ENCODE measurements at places on chromosomes 12 and 14.

DNA sequence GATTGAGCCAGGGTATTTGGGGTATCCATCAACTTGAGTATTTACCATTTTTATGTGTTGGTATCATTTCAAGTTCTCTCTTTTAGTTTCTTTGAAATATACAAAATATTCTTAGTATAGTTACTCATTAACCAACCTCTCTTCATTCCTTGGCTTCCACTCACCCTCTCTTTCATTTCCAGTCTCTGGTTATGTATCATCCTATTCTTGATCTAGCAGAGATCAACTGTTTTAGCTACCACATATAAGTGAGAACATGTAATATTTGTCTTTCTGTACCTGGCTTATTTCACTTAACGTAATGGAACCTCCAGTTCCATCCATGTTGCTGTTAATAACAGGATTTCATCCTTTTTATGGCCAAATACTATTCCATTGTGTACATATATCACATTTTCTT is 86.9 kb downstream of the DACT1 start:
- DNase-seq, result no peak

GRCh38 chr12:106245767-106246166 is 2.1 kb downstream of the CKAP4 start:
- no peak for DNase-seq

DNA sequence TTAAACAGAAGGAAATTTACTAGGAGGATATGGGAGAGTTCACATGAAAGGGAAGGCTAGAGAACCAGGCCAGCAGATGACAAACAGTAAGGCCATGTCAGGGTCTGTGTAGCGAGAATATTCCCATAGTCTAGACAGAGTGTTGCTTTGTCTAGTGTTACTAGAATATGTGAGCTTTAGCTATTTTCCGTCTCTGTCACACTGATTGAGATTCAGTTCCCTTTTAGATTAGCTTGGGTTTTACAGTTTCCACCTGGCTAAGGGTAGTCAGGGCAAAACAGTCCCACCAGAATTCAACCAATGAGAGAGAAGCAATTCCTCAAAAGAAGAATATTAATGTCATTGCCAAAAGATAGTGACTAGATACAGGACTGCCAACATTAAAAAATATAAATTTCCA is 82.8 kb upstream of the MDM1 start:
- DNase-seq, result peak; percentile 6

DNA sequence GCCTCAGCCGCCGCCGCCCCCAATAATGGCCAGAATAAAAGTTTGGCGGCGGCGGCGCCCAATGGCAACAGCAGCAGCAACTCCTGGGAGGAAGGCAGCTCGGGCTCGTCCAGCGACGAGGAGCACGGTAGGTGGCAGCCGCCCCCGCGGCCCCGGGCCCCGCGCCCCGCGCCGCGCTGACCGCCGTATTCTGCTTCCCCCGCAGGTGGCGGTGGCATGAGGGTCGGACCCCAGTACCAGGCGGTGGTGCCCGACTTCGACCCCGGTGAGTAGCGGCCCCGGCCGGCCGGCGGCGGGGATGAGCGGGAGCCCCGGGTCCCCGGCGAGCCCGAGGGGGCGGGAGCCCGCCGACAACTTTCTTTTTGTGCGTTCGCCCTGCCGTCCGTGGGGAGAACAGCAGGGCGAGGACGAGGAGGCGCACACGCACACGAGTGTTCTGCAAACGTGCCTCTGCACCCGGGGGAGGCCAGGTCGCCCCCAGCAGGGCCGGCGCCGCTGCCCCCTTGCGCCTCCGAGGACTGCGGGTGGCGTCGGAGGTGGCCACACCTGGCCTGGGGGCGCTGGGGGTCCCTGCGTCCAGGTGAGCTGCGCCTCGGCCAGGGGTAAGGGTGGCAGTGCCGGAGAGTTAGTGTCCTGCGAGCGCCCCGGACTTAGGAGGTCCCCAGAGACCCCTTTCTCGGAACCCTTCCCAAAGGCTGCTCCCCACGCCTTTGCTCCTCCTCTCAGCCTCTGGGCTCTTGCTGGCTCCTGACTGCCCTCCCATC is 794 bp downstream of the RCOR1 start:
- DNase-seq, result peak; percentile 62

GRCh38 chr14:96711559-96712267 is 85.5 kb upstream of the VRK1 start:
- DNase-seq, result no peak

- no peak for DNase-seq
Observed at GRCh38 chr12:66011731-66012130, 118.8 kb downstream of the LLPH start.

- no peak for DNase-seq
Observed at GRCh38 chr12:25767606-25768005, 190.9 kb upstream of the RASSF8 start.

DNA sequence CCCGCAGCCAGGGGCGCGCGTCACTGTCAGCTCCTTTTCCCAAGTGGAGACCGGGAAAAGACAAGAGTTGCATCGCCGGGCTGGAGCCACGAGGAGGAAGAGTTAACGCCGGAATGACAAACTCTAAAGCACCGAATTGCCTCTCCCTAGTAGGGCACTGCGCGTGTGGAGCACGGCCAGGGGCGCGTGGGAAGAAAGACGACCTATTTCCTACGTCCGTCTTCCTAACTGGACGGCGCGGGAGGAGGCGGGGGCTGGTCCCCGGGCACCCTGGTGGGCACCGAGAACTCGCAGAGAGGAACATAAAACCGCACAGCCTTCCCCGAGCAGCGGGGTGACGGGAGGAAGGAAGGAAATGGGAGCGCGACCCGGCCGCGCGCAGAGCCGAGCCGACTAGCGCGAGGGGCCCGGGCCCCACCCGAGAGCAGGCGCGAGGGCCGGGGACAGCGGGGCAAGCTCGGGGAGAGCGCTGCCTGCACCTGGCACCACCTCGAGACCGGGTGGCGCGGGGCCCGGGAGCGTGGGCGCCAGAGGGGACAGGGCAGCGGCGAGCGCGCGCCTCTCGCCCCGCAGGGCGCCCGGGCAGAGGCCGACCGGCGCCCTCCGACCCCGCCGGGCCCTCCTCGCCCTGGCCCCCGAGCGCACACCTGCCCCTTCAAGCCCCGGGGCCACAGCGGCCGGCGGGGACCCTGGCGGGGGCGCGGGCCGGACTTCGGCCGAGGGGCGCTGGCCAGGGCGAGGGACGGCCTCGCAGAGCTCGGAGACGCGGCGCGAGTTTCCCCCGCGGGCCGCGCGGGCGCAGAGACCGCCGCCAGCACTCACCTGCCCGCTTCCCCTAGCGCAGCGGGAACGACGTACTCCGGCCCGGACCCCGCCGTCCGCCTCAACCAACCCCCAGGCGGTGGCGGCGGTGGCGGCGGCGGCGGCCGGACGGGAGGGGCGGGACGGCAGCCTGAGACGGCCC is at the start of gene SETD3:
TSS of gene SETD3 (minus strand) at position 954 of the 964 bp plus-strand sequence. CDS start 15,054 bp downstream, outside the sequence.
- peak; percentile 44 for DNase-seq

GRCh38 chr12:78383414-78383813 is 481.2 kb upstream of the SYT1 start:
- no peak for DNase-seq

DNA sequence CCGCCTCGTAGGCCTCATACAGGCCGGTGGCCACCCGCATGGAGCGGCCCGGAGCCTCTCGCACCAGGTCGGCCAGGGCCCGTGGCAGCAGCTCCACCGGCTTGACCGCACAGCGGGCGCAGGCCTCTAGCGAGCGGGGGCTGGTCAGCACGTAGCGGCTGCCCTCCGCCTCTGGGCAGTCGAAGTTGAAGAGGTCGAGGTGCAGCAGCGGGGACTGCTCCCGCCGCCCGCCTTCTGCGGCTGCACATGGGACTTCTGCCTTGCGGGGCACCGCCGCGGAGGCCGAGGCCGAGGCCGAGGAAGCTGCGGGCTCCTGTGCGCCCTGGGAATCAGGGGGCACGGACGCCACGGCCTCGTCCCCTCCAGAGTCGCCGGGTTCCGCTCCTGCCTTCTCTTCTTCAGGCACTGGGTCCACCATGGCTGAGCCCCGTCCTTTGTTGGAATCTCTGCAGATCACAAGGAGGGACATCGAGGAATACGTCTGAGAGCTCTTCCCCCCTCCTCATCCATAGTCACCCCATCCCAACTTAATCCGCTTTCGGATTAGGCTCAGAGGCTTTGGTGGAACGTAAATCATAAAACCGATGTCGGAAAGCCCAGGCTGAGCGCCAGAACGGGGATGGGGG is 1.4 kb downstream of the CCDC177 start:
- no peak for DNase-seq
